ENCODE measurements at places on chromosomes 6 and 20.

GRCh38 chr6:119355157-119355556, 5.6 kb upstream of the MAN1A1 start:
- DNase-seq = no peak

GRCh38 chr20:32285621-32286371, 8.3 kb downstream of the KIF3B start:
- DNase-seq = peak; percentile 10

DNA sequence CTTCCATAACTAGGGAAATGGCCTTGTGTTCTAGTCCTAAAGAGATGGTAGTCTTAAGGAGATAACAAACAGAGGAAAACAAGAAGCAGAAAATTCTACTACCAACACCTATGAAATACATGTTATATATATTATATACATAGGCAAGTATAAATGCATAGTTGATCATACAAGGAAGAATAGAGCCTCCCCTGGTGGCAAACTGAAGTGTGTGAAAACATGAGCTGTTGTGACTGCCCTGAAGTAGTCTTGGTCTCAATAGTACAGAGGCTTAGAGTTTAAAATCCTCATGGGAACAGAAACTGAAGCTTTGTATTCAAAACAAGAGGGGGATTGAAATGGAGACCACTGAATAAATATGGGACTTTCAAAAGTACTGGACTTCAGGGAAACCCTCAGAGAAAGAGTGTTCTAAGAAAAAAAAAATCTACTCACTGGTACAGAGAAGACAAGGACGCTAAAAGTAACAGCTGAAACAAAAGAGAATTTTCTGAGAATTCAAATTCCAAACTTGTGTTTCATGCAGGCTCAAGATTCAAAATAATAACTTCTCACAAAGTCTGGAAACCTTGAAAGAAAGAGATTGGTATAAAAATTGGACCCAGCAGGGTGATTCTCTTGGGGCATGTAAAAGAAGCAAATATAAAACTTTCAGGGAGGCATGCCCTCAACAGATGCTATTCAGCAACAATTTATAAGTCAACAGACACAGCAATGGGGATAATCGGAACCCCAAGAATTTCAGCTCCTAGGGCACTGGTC, 59.7 kb upstream of the SAMD3 start:
- peak; percentile 45 for DNase-seq

GRCh38 chr6:31945507-31946369, at the start of gene CFB:
Gene CFB (plus strand): TSS chr6:31946095. CDS start chr6:31946222, 127 bp downstream.
- DNase-seq = peak; percentile 86

DNA sequence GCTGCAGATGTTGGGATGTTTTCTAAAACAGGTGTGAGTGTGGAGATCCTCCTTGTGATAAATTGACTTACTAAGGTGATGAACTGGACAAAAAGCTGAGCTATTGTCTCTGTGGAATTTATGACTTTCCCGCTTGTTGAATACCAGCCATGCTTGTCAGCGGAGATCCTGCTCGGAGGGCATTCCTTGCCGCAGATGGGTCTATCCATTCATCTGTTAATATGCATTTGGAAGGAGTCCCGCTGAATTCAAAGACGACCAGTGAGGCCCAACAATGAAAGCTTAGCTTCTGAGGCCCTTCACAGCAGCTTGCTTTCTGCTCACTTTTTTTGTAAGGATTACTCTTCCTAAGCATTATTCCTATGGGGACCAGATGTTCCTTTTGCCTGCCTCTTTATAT, 124.9 kb downstream of the TIAM2 start:
- DNase-seq = no peak

DNA sequence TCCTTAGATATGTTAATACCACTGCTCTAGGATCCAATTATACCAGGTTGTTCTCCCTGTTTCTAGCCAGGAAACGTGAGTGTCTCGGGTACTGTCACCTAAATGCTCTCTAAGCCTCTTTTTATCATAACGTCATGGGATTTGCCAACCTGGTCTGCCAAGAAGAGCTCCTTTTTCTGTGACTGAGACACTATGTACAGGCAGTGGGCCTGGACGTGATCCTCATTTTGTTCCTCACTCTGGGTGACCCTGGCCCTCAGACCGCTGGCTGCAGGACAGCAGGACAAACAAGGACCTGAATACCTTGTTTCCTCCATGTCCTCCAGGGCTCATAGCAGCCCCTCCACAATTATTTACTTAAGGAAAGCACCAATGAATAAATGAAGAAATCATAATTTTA, 69.1 kb downstream of the CD164 start:
- no peak for DNase-seq

- no peak for DNase-seq
These were observed 1049.8 kb upstream of the FLRT3 start for GRCh38 chr20:15387228-15387627.

DNA sequence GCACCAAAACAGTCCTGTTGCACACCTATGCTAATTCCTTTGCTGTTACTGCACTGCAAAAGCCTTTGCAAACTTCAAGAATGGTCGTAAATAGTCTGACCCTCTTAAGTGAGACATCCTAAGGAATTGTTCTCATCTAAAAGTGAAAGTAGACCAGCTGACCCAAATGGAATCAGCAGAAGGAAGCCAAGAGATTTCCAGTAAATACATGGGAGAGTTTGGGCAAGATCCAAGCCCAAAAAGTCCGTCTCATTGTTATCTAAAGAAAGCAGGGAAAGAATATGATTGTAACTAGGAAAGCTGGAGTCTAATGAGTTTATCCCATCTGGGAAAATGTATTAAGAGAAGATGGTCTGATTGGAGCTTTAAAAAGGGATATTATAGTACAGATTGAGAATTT, 43.0 kb upstream of the HIVEP1 start:
- peak; percentile 54 for DNase-seq

GRCh38 chr20:15740046-15740775, 833.0 kb downstream of the KIF16B start:
- no peak for DNase-seq

- DNase-seq = peak; percentile 44
These were observed 435 bp downstream of the KIFC1 start for GRCh38 chr6:33391922-33392594.

GRCh38 chr20:54020868-54021267, 49.5 kb downstream of the BCAS1 start:
- no peak for DNase-seq

DNA sequence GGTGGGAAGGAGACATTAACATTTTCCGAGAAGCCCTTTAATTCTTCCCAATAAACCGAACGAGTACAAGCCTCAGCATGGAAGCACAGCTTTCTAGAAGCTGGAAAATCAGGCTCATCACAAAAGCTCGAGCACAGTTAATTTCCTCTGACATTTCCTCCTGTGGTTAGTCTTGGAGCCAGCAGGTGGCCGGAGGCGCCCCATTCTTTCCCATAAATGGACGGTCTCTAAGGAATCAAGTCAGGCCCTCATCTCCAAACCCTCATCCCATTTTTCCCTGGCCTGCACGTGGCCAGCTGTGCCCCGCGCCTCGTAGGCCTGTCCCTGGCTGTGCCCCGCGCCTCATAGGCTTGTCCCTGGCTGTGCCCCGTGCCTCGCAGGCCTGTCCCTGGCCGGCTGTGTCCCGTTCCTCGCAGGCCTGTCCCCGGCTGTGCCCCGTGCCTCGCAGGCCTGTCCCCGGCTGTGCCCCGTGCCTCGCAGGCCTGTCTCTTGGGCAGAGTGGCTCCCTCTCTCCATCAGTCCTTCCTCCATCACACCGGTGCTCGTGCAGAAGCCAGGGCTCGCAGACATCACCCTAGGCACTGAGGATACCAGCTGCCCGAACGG, 19.7 kb upstream of the NTSR1 start:
- DNase-seq = peak; percentile 7

GRCh38 chr20:39049148-39049547, 87.0 kb downstream of the DHX35 start:
- DNase-seq = no peak

DNA sequence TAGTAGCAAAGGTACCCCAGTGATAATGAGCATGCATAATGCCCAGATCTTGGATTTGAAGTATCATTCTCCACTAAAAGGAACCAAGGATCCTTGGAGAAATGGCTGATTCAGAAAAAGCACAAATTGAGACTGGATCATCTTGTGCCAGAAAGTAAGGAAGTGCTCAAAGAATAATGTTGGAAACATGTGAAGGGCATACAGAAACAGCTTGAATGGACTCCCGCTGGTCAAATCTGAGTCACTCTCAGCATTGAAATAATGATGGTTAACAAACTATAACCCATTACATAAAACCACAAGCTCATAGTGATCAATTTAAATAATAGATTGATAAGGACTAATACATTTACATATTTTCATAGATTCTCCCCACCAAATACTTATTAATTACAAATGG, 3.6 kb upstream of the OSTM1 start:
- DNase-seq = no peak

- no peak for DNase-seq
These were observed 13.8 kb upstream of the SMOC2 start for GRCh38 chr6:168427184-168427583.

DNA sequence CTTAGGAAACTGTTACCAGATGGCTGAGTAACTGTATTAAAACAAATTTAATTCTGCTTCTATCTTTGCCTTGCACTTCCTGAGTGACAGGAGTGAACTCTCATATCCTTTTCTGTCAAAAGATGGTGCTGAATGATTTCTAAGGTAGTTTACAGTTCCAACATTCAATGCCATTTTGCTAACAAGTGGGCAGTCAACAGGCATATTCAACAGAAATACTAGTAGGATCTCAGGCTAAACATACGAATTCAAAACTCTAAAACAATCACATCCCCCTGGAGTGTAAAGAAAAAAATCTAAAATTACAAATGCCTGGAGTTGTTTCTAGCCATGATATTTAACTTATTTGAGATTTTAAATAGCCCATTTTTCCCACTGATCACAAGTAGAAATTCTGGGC, 6.7 kb downstream of the PSMB9 start:
- no peak for DNase-seq

DNA sequence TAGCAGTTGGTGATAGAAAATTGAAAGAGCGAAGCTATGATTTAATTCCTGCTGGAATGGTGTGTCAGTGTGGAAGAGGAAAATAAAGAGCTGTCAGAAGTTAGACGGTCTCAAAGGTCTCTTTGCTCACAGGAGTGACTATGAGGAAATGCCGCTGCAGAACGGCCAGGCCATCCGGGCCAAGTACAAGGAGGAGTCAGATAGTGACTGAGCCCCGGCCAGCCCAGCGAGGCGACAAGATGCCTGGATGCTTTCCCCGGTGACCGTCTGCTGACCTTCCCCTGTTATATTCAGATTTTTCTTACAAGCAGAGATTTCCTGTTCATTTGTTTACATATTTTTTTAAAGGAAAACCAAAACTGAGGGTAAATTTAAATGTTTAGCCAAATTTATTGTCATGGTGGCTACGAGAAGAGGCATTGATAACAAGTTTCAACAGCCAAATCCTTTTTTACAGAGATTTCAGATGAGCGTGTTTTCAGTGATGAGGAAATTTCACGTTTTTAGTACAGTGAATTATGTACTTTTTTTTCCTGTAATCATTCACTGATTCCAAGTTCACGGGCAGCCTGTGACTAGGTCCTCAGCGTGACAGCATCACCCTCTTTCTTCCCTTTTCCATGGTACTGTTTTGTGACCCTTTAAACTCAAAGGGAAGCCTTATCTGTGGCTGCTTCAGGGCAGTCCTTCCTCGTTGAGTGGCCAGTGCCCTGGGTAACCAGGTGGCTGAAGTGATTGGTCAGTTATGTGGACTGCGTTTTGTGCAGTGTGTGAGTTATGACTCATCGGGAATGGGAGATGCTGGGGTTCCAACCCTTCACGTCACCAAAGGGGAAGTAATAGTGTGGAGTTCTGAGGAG, 12.6 kb downstream of the DYNLT1 start:
- DNase-seq = peak; percentile 97

- peak; percentile 36 for DNase-seq
These were observed 34.0 kb downstream of the RSPO4 start for GRCh38 chr20:967796-968742.

- DNase-seq = no peak
These were observed 49.9 kb upstream of the SIM1 start for GRCh38 chr6:100514660-100515059.

DNA sequence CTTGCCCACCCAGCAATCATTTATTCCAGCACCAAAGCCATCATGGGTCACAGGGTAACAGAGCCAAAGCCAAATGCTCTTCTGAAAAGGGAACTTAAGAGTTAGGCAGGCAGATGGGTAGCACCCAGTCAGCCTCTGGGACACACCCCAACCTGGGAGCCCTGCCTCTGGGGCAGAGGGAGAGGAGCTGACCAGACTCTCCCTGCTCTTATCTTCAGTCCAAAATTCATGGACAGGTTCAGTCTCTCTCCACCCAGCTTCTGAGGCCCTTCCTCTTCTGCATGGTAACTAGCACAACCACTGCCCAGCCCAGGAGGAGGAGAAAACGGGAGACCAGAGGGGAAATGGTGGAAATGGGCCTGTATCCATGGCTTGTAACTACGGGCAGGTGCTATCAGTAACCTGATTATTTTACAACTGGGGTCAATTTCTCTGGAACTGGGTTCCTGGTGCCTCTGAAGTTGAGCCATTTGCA, 105.4 kb downstream of the NOL4L start:
- DNase-seq = no peak

GRCh38 chr6:351867-352289, 39.7 kb upstream of the IRF4 start:
- no peak for DNase-seq

DNA sequence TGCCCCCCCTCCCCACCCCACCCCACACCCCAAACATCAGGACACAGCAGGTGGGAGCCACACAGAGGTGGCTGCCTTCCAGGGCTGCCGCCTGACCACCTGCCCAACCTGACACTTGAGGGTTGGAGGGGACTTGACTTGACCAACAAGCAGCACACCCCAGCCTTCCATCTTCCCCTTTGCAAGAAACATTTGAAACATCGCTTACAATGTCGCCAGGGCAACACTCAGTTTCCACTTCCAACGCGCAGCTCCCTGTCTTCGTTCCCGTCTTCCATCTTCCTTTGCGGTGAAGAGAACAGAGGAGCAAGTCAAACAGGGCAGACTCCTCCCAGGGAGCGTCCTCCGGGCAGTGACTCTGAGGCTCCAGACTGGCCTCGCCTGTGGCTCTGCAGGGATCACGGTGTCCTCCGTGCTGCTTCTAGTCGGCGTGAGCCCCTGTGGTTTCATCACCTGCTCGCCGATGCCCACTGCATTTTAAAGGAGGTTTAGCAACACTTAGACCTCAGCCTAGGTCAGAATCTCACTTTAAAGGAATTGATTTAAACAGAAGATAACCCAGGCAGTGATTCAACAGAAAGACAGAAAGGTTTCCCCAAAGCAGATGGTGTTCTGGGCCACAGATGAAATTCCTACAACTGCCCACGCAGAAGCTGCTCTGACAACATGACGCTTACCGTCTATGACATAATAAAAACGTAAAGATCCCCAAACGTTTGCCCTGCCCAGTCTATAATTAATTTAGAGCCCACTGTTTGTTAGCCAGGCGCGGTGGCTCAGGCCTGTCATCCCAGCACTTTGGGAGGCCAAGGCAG, 130.8 kb downstream of the TAF4 start:
- peak; percentile 46 for DNase-seq

DNA sequence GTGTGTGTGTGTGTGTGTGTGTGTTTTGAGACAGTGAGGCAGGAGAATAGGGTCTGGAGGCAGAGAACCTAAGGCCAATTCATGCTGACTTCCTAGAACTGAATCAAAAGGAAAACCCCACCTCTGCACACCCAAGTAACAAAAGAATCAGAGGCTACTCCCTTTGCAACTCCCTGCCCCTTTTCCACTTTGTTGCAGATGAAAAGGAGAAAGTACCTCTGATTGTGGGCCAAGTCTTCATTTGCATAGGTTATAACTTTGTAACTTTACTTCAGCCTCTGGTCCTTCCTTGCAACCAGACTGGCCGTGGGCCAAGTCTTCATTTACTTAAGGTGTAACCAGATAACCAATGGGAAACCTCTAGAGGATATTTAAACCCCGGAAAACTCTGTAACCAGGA, 168.8 kb downstream of the EYA2 start:
- DNase-seq = no peak
